ENCODE measurements at places on chromosomes 16 and 17. TPM values are rescaled to one million over a fixed set of nuclear protein-coding genes. Genes with fewer than 3 reads are reported as not detected.

DNA sequence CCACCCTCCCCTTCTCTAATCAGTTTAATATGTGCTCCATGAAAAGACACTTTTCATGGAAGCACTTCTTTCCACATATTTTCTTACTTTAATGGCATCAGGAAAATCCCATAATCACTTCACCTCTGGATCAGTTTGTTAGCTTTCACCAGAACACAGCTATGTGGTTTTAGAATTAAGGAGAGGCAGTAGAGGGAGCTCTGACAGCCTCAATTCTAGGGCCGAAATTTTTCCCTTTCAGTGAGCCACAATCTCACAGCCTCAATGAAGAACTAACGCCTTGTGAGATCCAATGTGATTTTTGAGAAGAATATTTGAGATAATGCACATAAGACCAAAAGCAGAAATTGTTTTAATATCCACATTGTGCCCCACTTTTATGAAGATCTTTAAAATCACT lies 1494.0 kb upstream of the CDH8 start:
- DNase-seq, result no peak

MYH11 gene
- not detected for polyA plus RNA-seq

DNASE1L2 gene
- 1.3 TPM for polyA plus RNA-seq

DNA sequence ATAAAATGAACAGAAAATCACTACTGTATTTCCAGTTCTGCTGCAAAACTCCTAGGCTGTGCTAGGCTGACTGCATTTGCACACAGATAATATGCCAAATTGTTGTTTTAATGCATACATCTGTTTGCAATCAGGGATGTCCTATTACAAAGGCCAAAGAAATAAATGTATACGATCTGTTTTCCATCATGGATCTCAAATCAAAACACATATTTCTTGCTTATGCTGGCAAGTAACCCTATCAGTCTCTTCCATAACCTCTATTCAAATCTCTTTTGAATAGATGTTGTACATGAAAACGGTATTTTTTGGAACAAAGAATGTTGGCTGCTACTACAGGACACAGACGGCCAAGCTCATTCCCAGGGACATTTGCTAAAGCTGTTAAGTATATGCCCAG lies 56.6 kb downstream of the DUSP14 start:
- no peak for DNase-seq

- peak; percentile 35 for DNase-seq
Measured at GRCh38 chr16:9836118-9836736, 346.0 kb downstream of the GRIN2A start.

DNA sequence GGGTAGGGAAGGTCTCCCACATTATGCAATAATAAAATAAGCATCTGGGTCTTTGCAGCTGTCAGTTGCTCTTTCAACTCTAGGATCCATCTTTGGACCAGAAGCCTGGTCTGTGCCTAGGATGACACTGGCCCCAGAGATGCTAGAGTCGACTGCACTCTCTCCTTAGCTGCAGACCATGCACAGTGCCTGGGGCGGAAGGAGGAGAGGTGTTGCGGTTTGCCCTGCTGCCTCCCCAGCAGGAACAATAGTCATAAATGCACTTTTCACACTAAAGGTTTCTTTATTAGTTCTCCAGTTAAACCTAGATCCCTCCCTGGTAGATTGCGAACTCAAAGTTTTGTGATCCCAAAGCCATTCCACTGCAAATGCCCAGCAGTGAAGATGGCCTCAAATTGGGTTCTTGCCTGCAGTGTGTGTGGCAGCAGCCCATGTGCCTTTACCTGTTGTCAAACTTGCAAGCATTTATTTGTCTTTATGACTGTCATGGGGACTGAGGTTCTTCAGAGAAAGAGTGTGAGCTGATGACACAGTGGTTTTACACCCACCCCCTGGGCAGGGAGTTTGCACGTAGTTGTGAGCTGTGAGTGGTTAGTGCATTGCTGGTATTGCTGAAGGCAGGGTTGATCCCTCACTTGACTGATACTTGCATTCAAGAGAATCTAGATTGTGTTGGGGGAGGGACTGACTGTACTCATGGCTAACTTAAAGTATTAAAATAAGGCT lies 10.3 kb downstream of the ATXN1L start:
- DNase-seq, result no peak

GRCh38 chr17:74865504-74866197 lies 6.0 kb upstream of the GRIN2C start:
- DNase-seq, result no peak

DNA sequence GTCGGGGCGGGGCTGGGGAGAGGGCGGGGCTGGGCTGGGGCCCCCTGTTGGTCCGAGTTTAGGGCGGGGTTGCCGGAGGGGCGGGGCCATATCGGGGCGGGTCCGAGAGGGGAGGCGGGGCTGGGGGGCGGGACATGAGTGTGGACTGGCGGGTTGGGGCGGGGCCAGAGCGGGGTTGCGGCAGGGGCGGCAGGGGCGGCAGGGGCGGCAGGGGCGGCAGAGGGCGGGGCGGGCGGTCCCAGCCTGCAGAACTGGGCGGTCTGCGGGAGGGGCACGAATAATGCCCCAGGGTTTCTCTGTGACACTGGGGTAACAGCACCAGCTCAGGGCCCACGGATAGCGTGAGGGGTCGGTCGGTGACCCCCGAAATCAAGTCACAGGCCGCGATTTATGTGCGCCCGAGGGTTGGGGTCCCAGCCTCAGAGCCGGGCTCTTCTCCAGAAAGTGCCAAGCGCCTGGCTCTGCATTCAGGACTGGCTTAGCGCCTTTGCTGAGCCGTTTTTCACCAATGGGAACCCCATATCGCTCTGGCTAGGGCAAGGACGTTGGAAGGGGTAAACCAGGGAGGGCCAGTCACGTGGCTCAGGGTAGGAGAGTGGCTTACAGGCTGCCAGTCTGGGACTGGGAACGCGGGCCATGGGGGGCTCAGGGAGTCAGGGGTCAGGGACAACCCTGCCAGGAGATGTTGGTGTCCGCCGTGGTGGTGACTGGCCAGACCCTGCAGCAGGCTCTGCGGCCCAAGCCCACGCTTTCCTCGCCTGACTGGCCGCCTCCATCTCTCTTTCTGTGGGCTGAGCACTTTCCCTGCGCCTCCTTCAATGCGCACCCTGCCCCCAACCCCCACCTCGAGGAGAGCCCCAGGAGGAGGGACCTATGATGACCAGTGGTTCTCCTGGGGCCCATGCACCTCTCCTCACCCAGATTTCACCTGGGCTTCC lies 1.2 kb upstream of the METTL26 start:
- DNase-seq, result no peak

TNFAIP1 gene
- 85.7 TPM for polyA plus RNA-seq

DNA sequence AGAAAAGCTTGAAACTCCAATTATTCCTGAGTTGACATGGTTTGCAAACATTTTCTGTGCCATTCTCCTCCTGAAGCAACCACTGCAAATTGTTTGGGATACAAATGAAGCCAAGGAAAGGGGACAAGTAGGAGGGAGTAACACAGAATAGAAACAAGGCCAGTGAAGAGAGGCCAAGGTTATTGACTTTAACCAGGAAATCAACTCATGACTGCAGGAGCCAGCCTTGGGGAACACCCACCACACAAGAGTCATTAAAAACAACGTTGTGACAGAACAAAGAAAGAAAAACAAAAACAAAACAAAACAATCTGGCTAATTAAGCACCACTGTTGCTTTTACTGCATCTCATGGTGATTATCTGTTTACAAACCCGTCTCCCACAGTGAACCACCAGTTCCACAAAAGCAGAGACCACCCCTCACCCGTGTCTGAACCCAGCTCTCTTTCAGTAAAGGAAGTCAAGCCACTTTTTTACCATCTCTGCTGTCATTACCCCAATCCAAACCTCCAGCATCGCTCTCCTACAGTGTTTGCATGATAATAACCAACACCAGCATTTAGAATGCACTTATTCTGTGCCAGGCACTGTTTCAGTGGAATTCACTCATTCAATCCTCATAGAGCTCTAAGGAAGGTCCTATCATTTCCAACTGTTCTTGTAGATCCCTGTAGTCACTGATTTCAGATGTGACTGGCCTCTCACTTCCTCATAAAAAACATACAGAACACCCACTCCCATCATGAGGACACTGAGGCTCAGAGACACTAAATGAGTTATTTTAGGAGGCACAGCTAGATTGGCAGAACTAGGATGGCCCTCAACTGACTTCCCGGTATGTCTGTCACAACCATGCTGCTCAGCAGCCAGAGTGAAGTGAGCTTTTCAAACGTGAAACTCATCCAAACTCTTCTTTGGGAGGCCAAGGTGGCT lies 2.0 kb downstream of the ZDHHC1 start:
- no peak for DNase-seq

- DNase-seq, result no peak
Measured at GRCh38 chr17:4001048-4001590, 36.9 kb upstream of the ATP2A3 start.

EMP2 gene
- polyA plus RNA-seq, result 19.0 TPM

HSD11B2 gene
- 0.10 TPM for polyA plus RNA-seq

GRCh38 chr16:31452631-31453106 lies 6.6 kb upstream of the ARMC5 start:
- DNase-seq, result peak; percentile 25

GRCh38 chr16:87897521-87898505 lies 28.5 kb upstream of the SLC7A5 start:
- DNase-seq, result no peak

DNA sequence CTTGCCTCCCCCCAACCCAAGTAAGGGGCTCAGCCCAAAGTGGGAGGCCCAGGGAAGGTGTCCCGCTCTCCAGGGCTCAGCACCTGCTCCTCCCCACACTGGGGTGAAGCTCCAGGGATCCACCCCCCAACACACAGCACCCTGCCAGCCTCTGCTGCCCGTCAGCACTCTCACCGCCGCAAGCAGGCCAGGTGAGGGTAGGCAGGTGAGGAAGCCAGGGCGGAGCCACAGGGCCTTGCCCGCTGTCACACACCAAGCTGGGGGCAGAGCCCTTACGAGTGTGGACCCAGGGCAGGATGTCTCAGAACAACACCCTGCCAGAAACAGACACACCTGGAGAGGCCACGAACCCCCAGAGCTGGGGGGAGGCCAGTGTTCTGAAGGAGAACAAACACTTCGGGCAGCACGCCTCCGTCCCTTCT lies 19.5 kb downstream of the PLLP start:
- no peak for DNase-seq

- no peak for DNase-seq
Measured at GRCh38 chr17:65025297-65025696, 31.2 kb downstream of the GNA13 start.

DNA sequence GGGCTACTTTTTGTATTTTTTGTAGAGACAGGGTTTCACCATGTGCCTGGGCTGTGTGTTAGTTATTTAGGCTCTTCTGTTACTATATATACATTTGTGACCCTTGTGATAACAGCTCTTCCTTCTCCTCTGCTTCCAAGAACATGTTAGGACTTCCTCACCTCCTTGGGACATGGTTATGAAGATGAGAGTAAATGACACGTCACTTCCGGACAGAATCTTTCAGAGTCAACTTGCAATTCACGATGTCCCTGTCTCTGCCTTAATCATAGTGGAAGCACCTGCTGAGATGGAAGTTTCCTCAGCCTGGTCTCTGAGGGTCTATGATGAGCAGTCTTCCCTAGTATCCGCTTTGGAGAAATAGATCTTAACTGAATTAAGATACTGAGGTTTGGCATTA lies 42.9 kb downstream of the CCDC42 start:
- no peak for DNase-seq

GRCh38 chr16:47924950-47925349 lies 230.8 kb downstream of the ABCC12 start:
- no peak for DNase-seq

DNA sequence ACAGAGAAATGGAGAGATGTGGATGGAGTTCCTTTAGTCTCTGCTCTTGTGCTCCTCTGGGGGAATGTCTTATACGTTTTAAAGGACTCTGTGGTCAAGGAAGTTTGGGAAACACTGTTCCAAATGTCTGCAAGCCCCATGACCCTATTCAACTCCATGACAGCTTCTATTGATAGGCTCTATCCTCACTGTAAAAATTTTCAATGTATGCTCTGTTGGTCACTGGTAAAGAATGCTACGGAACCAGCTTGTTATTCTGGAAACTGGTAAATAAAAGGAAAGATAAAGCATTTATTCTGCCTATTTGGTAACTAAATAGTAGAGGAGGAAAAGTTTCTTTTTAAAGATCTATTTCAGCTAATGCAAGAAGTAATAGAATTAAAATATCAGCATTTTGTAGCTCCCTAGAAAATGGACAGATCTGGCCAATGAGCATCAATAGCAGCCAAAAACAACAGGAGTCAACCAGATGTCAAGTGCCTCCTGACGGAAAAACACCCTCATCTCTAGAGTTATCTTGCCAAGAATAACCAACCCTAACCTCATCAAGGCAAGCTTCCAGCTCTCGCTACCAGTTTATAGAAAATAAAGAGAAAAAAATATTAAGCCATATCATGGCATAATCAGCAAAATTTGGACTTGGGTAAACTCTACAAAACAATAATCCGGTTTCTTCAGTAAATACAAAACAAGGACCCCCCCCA lies 16.1 kb downstream of the GDE1 start:
- DNase-seq, result peak; percentile 89

DNA sequence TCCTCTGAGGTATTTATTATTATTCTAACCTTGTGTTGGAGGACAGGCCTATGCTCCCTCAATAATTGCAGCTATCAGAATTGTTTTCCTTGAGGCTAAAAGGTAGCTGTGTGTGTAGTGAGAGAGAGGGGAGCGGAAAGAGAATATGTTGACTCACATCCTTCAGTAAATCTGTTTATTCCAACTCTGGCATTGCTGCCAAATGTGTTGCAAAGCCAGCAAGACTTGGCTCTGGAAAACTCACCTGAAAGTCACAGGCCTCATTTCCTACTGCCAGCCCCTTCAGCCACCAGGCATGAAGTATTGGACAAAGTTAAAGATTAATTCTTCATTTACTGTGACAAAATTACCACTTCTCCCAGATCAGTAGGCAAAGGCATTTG lies 9.6 kb downstream of the CA10 start:
- no peak for DNase-seq

FOXF1 gene
- polyA plus RNA-seq, result 1.4 TPM

SHISA9 gene
- not detected for polyA plus RNA-seq

DNA sequence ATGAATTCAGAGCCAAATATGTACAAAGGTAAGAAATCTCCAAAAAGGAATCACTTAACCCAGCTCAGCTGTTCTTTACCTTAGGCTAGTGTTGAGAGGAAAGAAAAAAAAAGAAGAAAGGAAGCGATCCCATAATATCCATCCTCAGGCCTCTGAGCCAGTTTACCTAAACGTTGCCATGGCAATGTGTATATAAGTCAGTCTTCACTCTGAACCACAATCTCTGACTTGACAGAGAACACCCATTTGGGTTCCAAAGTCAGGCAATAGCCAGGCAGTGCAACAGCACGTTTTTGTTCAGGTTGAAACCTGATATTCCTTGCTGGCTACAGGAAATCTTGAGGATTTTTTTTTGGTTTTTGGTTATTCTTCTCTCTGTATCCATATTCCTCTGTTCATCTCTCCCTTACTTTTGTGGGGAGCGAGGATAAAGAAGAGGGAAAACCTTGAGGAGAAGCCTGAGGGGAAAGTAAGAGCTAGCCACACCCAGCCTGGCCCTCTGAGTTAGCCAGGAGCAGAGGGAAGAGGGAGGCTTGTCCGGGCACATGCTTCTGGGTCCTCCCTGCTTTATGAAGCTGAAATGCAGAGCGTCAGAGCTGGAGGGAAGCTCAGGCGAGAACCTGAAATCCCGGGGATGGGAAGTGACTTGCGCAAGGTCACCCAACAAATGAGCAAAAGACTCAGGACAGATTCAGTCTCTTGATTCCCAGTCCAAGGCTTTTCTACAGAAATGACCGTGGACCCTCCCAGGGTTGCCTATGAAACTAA lies 152.7 kb downstream of the SOX9 start:
- no peak for DNase-seq

- no peak for DNase-seq
Measured at GRCh38 chr16:17431012-17431411, 39.7 kb downstream of the XYLT1 start.

EVI2A gene
- 0.06 TPM for polyA plus RNA-seq

PROCA1 gene
- polyA plus RNA-seq, result 2.1 TPM

EVPLL gene
- polyA plus RNA-seq, result not detected

ITGAD gene
- not detected for polyA plus RNA-seq
